Osteoblast (primary cell): ENCODE measurements at places on chromosomes 7 and 10. TPM values are rescaled to one million over a fixed set of nuclear protein-coding genes. Genes with fewer than 3 reads are reported as not detected.

RADIL gene
- 0.29 and 1.1 TPM in 2 replicates for total RNA-seq

DNA sequence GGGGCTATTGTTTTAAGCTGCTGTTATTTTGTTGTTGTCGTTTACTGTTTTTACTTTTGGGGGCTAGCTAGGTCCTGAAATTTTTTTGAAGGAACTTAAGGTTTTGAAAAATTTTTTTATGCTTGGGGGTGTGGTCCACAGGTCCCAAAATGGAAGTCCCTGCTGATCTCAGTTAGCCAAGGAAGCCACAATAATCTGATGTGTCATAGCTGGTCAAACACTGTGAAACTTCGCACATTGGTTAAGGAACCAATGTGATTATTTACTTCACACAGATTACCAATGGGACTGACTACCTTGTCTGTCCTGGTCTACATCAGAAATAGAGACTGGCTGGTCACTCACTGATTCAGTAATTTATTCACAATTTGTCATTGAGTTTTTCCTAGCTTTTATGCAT, 29.5 kb upstream of the HYCC1 start:
- DNase-seq, result peak; percentile 58
- H3K27ac ChIP-seq, result no peak overlapping the region
- no peak overlapping the region for H3K4me3 ChIP-seq
- H3K27me3 ChIP-seq, result no peaks in the 10 kb centered on the region

EGFR gene
- total RNA-seq, result 104 and 110 TPM in 2 replicates

DNA sequence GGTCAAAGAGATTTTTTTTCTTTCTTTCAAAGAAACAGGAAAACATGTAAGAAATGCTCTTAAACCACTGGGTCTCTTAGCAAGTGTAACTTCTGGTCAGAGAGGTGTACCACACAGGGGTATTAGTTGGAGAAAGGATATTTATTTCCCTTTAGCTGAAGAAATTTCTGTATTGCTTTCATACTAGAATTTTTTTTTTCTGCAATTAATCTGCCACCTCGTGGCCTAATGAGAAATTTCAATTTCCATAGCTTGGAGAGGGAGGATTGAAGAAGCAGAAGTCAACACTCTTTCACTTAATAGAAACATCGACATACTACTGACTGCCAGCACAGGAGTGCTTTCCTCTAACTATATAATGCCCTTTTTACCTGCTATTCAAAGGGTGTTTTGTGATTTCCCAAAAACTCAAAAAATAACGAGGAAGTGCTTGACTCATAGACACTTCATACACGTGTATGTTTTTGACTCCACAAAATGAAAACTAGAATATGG, 177.6 kb upstream of the NAMPT start:
- no peaks in the 10 kb centered on the region for H3K36me3 ChIP-seq
- H3K4me1 ChIP-seq, result no peaks in the 10 kb centered on the region
- DNase-seq, result peak; percentile 22
- H3K27ac ChIP-seq, result no peak overlapping the region
- H3K4me3 ChIP-seq, result peak overlapping the region; percentile 40

STAMBPL1 gene
- total RNA-seq, result 10.3 and 11.6 TPM in 2 replicates

PRSS37 gene
- not detected in 2 replicates for total RNA-seq

- H3K4me3 ChIP-seq, result no peak overlapping the region
- H3K36me3 ChIP-seq, result no peaks in the 10 kb centered on the region
- DNase-seq, result no peak
- H3K27ac ChIP-seq, result no peak overlapping the region
- H3K4me1 ChIP-seq, result peaks cover 16% of the 10 kb centered on the region
Measured at GRCh38 chr10:86786368-86786767, 29.9 kb downstream of the BMPR1A start.

- no peaks in the 10 kb centered on the region for H3K36me3 ChIP-seq
- H3K27ac ChIP-seq, result no peak overlapping the region
- peaks cover 12% of the 10 kb centered on the region for H3K4me1 ChIP-seq
- no peaks in the 10 kb centered on the region for H3K27me3 ChIP-seq
- peak; percentile 38 for DNase-seq
Measured at GRCh38 chr7:7521259-7521658, 14.4 kb downstream of the COL28A1 start.

ASL gene
- total RNA-seq, result 52.2 and 53.6 TPM in 2 replicates

GRCh38 chr7:24707988-24708615, 49.2 kb downstream of the GSDME start:
- no peak for DNase-seq
- no peak overlapping the region for H3K27ac ChIP-seq
- no peak overlapping the region for H3K4me3 ChIP-seq
- H3K36me3 ChIP-seq, result peaks cover 8% of the 10 kb centered on the region
- no peaks in the 10 kb centered on the region for H3K27me3 ChIP-seq
- peaks cover 12% of the 10 kb centered on the region for H3K4me1 ChIP-seq

AKR1C8 gene
- not detected in 2 replicates for total RNA-seq

- no peaks in the 10 kb centered on the region for H3K36me3 ChIP-seq
- no peaks in the 10 kb centered on the region for H3K27me3 ChIP-seq
- no peaks in the 10 kb centered on the region for H3K4me1 ChIP-seq
- no peak overlapping the region for H3K4me3 ChIP-seq
- DNase-seq, result no peak
Measured at GRCh38 chr7:92421676-92422435, 25.4 kb upstream of the GATAD1 start.

DNA sequence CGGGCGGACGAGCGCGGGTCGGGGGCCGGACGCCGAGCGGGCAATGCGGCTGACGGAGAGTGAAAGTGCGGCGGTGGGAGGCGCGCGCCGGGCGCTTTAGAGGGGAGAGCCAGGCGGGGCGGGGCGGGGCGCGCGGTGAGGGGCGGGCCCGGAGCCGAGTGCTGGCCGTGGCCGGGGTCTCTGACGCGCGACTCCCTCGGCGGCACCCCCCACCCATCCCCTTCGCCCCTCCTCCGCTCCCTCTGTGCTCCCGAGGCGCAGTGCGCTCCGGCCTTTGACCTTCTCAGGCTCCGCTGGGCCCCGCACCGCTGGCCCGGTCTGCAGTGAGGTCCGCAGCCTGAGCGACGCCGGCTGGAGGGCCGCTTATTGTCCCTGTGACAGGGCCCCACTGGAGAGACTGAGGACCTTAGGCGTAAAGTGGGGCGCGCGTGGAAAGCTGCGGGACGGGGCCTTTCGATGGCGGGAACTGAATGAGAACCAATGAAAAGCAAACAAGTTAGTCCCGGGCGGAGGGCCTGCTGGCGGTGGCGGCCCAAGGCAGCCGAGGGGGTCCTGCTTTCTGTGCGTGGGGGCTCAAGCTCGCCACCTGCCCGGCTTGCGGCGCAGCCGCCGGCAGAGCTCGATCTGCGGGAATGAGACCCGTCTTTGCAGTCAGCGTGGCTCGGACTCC, at the start of gene CXCL12:
TSS of gene CXCL12 (minus strand) at position 72 of the 670 bp plus-strand sequence. CDS start 92 bp downstream, outside the sequence.
- peaks cover 21% of the 10 kb centered on the region for H3K4me1 ChIP-seq
- H3K36me3 ChIP-seq, result peaks cover 20% of the 10 kb centered on the region
- peak; percentile 81 for DNase-seq
- peak within 1 kb of the TSS; percentile 76 for H3K27ac ChIP-seq

GRCh38 chr7:133550145-133550544, 297.3 kb downstream of the EXOC4 start:
- no peaks in the 10 kb centered on the region for H3K36me3 ChIP-seq
- H3K27me3 ChIP-seq, result no peaks in the 10 kb centered on the region
- DNase-seq, result no peak
- H3K4me1 ChIP-seq, result peaks cover 6% of the 10 kb centered on the region
- H3K4me3 ChIP-seq, result no peak overlapping the region

DNA sequence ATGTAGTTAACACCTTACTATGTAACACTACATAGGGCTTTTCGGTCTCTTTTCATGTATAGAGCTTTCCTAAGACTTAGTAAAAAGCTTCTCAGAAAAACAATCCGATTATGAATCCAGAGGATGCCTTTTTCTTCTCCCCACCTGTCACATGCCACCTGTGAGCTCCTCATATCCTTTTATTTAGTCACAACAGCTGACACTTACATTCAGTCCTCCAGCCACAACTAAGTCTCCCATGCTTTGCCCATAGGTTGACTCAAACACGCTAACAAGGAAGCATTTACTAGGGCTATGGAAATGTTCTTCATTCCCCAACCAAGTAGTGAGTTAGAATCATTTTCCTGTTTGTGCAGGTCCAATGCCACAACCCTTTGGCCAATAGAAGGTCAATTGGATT, 7.9 kb downstream of the ENO4 start:
- H3K36me3 ChIP-seq, result no peaks in the 10 kb centered on the region
- no peak overlapping the region for H3K4me3 ChIP-seq
- H3K27ac ChIP-seq, result no peak overlapping the region
- no peak for DNase-seq
- no peaks in the 10 kb centered on the region for H3K4me1 ChIP-seq

DOCK1 gene
- 80.3 and 106 TPM in 2 replicates for total RNA-seq

STEAP1B gene
- total RNA-seq, result 31.8 and 40.4 TPM in 2 replicates

- H3K27me3 ChIP-seq, result no peaks in the 10 kb centered on the region
- no peak overlapping the region for H3K4me3 ChIP-seq
- H3K36me3 ChIP-seq, result no peaks in the 10 kb centered on the region
Measured at GRCh38 chr7:32142649-32143048, 72.4 kb upstream of the PDE1C start.

- H3K27me3 ChIP-seq, result no peaks in the 10 kb centered on the region
- H3K27ac ChIP-seq, result no peak overlapping the region
- DNase-seq, result peak; percentile 67
- no peak overlapping the region for H3K4me3 ChIP-seq
Measured at GRCh38 chr10:124604214-124605000, 139.8 kb downstream of the FAM53B start.

DNA sequence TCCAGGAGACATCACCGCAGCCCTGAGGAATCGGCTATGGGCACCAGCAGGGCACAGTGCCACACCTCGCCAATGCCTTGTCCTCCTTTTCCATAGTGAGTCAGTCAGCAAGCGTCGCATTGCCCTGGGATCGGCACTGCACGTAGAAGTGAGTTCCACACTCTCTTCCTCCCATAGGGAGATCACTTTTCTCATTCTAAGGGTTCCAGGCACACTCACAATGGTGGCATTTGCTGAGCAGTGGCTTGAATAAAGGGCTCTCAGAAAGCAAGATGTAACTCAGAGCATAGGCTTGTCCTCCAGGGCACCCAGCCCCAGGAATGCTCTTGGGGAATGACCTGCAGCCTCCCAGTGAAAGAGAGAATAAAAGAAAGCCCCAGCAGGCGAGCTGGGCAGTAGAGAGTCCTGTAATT, 1.1 kb upstream of the VIM start:
- H3K4me3 ChIP-seq, result peak overlapping the region; percentile 95
- H3K27ac ChIP-seq, result peak overlapping the region; percentile 88
- H3K4me1 ChIP-seq, result peaks cover 19% of the 10 kb centered on the region
- H3K36me3 ChIP-seq, result peaks cover 20% of the 10 kb centered on the region
- DNase-seq, result no peak
- H3K27me3 ChIP-seq, result no peaks in the 10 kb centered on the region

PAPOLB gene
- total RNA-seq, result under 0.01 and 0.36 TPM in 2 replicates

TACC2 gene
- 5.0 and 5.8 TPM in 2 replicates for total RNA-seq

PCDH15 gene
- total RNA-seq, result not detected in 2 replicates

GRCh38 chr7:137846827-137847567, at the start of gene DGKI:
DGKI (minus strand) TSS chr7:137846974.
- peak within 1 kb of the TSS; percentile 75 for H3K4me3 ChIP-seq
- peaks cover 41% of the 10 kb centered on the region for H3K4me1 ChIP-seq
- peak; percentile 94 for DNase-seq
- peak within 1 kb of the TSS; percentile 57 for H3K27ac ChIP-seq
- no peaks in the 10 kb centered on the region for H3K27me3 ChIP-seq

GRCh38 chr10:97178074-97178473, 7.7 kb downstream of the SLIT1 start:
- H3K4me3 ChIP-seq, result no peak overlapping the region
- peak; percentile 50 for DNase-seq
- H3K27ac ChIP-seq, result no peak overlapping the region
- no peaks in the 10 kb centered on the region for H3K36me3 ChIP-seq
- H3K27me3 ChIP-seq, result peaks cover 21% of the 10 kb centered on the region

DNA sequence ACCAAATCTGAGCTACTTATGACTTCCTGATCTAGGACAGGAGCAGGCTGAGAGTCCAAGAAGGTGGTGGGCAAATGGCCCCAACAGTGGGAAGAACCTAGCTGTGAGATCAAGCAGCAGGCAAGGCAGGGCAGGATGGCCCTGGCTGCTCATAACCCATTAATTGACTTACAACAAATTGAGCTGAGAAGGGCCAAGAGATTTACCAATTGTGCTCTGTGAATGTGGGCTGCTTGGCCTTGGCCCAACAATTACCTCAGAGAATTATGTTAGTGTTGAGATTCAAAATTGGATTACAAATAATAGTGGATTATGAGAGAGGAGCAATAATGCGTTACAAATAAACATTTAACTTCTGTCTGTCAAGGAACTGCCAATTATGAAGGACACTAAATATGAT, 956.5 kb downstream of the KCNMA1 start:
- peaks cover 8% of the 10 kb centered on the region for H3K27me3 ChIP-seq
- H3K27ac ChIP-seq, result no peak overlapping the region
- no peak overlapping the region for H3K4me3 ChIP-seq
- DNase-seq, result no peak

ADAP1 gene
- 0.59 and 2.2 TPM in 2 replicates for total RNA-seq

DNA sequence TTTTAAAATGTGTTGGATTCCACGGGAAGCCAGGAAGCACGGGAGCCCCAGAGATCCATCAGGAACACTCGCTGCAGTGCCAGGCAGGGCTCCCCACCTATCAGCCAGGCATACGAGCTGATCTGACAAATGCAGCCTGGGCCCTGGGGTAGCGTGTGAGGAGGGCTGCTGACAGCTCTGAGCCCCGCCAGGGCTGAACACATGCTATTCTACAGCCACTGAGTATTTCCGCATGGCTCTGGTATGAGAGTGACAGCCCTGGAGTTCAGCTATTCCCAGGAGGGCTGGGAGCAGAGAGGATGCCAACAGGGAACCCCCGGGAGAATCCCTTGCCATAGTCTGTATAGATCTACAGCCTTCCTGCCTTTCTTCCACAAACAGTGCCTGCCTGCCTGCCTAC, 237.3 kb upstream of the ZMIZ1 start:
- no peak overlapping the region for H3K4me3 ChIP-seq
- peaks cover 28% of the 10 kb centered on the region for H3K27me3 ChIP-seq
- no peak overlapping the region for H3K27ac ChIP-seq
- H3K36me3 ChIP-seq, result no peaks in the 10 kb centered on the region
- peaks cover 12% of the 10 kb centered on the region for H3K4me1 ChIP-seq

UPF2 gene
- total RNA-seq, result 15.0 and 15.9 TPM in 2 replicates

DNA sequence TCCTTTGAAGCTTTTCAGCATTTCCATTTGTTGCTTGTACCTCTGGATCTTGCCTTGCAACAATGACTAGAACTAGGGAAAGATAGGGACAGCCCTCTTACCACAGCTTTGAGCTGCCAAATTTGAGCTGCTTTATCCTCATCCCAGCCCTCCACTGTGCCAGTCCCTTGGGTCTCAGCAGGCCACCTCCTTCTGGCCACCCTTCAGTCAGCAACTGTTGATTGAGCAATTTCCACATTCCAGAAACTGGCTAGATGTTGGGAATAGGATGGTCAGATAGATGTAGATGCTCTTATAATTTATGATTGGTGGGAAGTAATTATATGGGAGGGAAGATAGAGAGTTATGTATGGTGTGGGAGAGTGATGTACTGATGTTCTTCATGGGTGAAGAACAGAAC, 100.1 kb downstream of the ST7 start:
- no peaks in the 10 kb centered on the region for H3K27me3 ChIP-seq
- no peaks in the 10 kb centered on the region for H3K36me3 ChIP-seq
- no peak for DNase-seq

GRCh38 chr7:132508724-132509353, 67.4 kb downstream of the PLXNA4 start:
- H3K27me3 ChIP-seq, result no peaks in the 10 kb centered on the region
- H3K4me1 ChIP-seq, result no peaks in the 10 kb centered on the region
- DNase-seq, result no peak
- H3K36me3 ChIP-seq, result no peaks in the 10 kb centered on the region
- no peak overlapping the region for H3K4me3 ChIP-seq

GRCh38 chr10:17758200-17758599, 6.2 kb downstream of the TMEM236 start:
- no peaks in the 10 kb centered on the region for H3K36me3 ChIP-seq
- H3K4me1 ChIP-seq, result peaks cover 4% of the 10 kb centered on the region
- no peaks in the 10 kb centered on the region for H3K27me3 ChIP-seq
- no peak overlapping the region for H3K4me3 ChIP-seq

CALHM1 gene
- not detected in 2 replicates for total RNA-seq

IFIT1B gene
- total RNA-seq, result not detected in 2 replicates

RSPH10B2 gene
- under 0.01 TPM in 1 of 2 replicates, not detected in the other for total RNA-seq
